Neural progenitor cell (in vitro differentiated cells): ENCODE measurements at places on chromosomes 11 and 22. TPM values are rescaled to one million over a fixed set of nuclear protein-coding genes. Genes with fewer than 3 reads are reported as not detected.

Gene FOLH1
- not detected in 2 replicates for total RNA-seq

Gene SMIM35
- total RNA-seq: not detected in 2 replicates

Gene USP2
- 2.1 and 2.6 TPM in 2 replicates for total RNA-seq

Gene TYR
- not detected in 2 replicates for total RNA-seq

Gene CDKN1C
- 47.8 and 49.3 TPM in 2 replicates for total RNA-seq

Gene SHISAL1
- 4.4 and 5.7 TPM in 2 replicates for total RNA-seq

Gene NOX4
- 3.3 and 7.1 TPM in 2 replicates for total RNA-seq

Gene P2RY2
- 0.45 and 0.84 TPM in 2 replicates for total RNA-seq

Gene MPEG1
- not detected in 2 replicates for total RNA-seq

Gene FOSL1
- not detected in 2 replicates for total RNA-seq

Gene TSPAN32
- total RNA-seq: 0.19 TPM in 1 of 2 replicates, not detected in the other

Gene KRTAP5-4
- total RNA-seq: not detected in 2 replicates

Gene MUC6
- not detected in 2 replicates for total RNA-seq

Gene POLD3
- total RNA-seq: 45.4 and 56.9 TPM in 2 replicates

Gene ARFIP2
- total RNA-seq: 40.2 and 50.5 TPM in 2 replicates

Gene TEX12
- total RNA-seq: 0.15 and 0.51 TPM in 2 replicates

Gene MRPL40
- total RNA-seq: 15.5 and 17.0 TPM in 2 replicates

Gene ARVCF
- total RNA-seq: 35.4 and 159 TPM in 2 replicates

Gene OSBP2
- total RNA-seq: 0.58 and 2.4 TPM in 2 replicates

Gene APOA4
- total RNA-seq: 0.12 and 0.56 TPM in 2 replicates

Gene APOL5
- not detected in 2 replicates for total RNA-seq

Gene C11orf91
- not detected in 2 replicates for total RNA-seq

Gene KRTAP5-9
- 0.15 TPM in 1 of 2 replicates, not detected in the other for total RNA-seq

Gene NXPE4
- not detected in 2 replicates for total RNA-seq

Gene POU2AF2
- not detected in 2 replicates for total RNA-seq

Gene PSMA1
- 192 and 271 TPM in 2 replicates for total RNA-seq

Gene ALX4
- not detected in 2 replicates for total RNA-seq

Gene RTCB
- 162 and 215 TPM in 2 replicates for total RNA-seq

Gene HOATZ
- total RNA-seq: not detected in 2 replicates

Gene TOMM22
- 63.6 and 134 TPM in 2 replicates for total RNA-seq

Gene LARGE1
- total RNA-seq: 24.9 and 30.8 TPM in 2 replicates

Gene JOSD1
- 32.4 and 39.2 TPM in 2 replicates for total RNA-seq

Gene IGLL5
- not detected in 2 replicates for total RNA-seq

Gene OR4C3
- total RNA-seq: not detected in 2 replicates
